ENCODE measurements at places on chromosomes 16 and 17.
A peak's percentile ranks its signal among the peaks of the same experiment; 100 is the strongest.

DNA sequence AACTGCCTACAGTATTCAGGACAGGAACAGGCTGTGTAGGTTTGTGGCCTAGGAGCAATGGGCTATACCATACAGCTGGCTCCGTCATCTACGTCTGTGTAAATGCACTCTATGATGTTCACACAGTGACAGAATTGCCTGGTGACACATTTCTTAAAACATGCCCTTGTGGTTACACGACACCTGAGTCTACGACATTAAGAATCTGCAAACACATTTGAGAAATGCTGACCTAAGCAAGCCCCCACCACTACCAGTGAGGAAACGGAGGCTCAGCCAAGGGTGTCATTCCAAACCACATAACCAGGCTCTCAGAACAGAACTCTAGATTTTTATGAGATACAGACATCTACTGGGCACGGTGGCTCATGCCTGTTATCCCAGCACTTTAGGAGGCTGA lies 23.5 kb downstream of the USP36 start:
- DNase-seq = peak; percentile 65

GRCh38 chr16:8641671-8642070 lies 20.2 kb downstream of the METTL22 start:
- DNase-seq = no peak

DNA sequence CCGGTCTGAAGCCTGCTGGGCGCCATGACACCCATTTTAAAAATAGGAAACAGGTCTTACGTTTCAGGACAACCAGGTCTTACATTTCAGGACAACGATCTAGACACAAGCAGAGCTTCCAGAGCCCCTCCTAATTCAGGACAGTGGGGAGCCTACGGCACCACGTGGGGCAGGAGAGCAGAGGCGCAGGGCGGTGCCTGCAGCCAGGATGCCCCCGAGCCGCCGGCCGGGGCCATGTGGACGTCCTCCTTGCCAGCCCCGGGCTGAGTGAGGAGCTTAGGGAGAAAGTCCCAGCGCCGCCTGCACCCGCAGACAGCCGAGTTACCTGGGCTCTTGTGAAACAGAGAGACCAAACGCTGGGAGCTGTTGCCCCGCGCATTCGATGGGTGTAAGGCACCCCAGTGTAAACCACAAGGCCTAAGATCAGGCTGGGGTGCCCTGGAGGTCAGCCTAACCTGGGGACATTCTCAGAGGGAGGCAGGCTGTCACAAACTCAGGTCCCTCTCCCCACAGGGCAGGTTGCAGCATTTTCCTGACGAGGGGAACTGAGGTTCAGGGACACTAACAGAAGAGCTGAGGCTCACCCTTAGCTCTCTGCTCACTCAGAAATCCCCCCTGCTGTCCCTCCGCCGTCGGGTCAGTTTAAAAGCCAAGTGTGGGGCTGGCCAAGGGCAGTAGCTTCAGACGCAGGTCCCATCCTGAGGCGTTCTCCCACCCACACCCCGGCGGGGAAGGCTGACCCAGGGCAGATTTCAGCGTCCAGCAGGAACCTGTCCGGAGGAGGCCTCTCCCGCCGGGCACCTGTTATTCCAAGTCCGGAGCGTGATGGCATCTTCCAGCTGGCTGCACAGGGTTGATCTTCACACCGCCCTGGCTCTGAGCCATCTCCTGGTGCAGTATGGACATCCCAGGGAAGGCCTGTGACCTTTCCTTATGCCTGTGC lies 1.8 kb upstream of the NOTUM start:
- DNase-seq = no peak

GRCh38 chr17:16969931-16970906 lies 1.7 kb downstream of the TNFRSF13B start:
- no peak for DNase-seq

GRCh38 chr16:84562174-84562815 lies 55.6 kb downstream of the COTL1 start:
- DNase-seq = no peak

DNA sequence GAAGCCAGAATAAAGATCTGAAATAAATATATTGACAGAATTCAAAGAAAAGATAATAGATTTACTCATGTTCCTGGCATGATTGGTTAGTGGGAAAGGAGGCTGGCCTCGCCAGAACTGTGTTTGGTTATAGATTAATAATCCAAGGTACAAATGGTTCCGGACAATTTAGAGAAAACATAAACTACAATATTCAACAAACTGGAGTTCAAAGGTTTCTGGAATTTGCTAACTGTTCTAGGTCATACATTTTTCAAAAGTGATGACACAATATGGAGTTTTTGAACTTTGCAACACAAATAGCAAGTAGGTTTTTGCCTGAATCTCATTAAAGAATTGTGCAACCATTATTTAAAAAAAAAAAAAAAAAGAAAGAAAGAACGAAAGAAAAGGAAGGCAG lies 251.7 kb upstream of the SALL1 start:
- DNase-seq = no peak

DNA sequence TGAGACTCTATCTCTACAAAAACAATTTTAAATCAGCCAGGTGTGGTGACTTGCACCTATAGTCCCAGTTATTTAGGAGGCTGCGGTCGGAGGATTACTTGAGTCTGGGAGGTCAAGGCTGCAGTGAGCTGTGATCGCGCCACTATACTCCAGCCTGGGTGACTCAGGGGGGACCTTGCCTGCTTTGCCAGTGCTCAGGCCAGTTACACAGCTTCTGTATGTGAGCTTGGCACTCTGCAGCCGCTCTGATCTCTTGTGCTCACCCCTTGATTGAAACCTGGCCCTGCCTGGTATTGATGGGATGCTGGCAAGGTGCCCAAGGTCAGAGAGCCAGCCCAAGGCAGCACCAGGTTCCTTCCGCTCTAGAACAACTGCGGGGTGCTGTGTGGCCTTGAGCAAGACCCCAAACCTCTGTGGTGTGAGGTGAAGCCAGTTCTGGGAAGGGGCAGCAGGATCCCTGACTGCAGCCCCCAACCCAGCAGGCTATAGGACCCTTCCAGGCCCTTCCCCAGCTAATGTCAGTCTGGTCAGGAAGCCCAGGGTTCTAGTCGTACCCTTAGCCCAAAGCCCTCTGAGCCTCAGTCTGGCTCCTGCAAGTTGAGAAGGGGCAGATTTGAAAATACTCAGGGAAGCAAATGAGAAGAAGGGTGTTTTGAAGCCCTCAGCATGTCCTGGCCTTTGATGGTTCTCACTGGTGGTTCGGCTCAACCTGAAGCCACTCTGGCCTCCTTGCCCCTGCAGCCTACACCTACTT lies 18.9 kb downstream of the MMP15 start:
- DNase-seq = no peak

GRCh38 chr16:968620-969019 lies 2.2 kb downstream of the LMF1 start:
- no peak for DNase-seq

GRCh38 chr16:53291757-53292392 lies 142.4 kb upstream of the RBL2 start:
- no peak for DNase-seq

- DNase-seq = peak; percentile 18
Observed at GRCh38 chr17:57294629-57295501, 38.5 kb downstream of the MSI2 start.

DNA sequence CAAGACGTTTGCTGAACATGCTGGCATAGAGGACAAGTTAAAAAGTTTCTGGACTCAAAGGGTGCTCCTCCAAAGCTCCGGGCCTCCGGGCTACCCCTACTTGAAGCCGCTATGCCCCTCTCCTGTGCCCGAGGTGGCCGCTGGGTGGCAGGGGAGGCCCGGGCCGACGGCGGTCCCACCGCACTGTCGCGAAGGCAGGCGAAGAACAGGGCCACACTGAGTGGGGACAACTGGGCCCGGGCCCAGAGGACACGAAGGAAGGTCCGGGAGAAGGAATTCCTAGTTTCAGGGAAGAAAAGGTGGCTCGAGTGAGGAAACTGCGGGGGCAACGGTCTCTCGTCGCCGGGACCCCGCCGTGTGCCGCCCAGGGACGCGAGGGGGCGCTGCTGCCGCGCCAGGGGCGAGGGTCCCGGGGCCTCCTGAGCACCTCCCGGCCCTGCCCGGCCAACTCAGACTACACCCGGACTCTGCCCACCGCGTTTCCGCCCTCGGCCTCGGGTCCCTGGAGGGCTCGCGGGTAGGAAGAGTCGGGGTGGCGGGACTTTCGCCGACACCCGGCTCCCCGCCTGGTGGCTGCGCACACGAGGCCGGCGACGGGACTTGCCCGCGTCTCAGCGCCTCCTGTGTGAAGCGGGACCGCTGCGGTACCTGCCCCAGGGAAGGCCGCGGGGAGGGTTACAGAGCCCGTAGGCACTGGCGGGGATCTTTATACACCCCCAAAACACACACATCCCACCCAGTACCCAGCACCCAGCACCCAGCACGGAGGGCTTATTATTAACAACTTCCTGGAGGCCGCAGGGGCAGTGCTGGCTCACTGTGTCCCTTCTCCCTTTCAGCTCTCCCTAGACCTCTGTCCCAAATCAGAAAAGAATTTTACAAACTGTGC lies 772 bp upstream of the CHCT1 start:
- DNase-seq = peak; percentile 59

DNA sequence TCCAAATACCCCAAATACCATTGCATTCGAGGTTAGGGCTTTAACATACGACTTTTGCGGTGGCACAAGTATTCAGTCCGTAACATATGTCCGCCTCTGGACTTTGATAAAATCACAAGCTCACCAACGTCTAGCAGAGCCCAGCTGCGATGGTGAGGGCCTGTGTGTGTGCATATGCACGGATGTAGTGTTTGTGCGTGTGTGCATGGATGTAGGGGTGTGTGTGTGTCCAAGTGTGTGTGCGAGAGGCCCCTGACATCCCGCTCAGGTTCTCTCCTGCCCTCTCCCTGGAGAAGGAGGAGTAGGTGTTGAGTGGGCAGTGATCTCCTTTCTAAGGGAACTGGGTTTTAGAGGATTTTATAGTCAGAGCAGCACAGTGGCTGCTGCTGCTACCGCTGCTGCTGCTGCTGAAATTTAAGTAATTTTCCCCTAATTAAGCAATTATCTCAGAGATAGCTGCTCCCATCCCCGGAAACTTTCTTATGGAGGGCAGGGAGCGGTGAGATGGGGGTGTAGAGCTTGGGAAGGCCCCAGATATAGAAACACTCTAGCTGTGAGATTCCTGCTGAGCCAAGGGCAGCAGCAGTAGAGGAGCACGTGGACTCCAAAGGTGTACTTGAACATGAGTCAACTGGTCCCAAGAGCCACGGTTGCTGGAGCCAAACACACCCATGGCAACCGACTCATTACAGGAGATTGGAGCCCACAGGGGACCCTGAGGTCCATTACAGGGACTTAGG lies 121.7 kb upstream of the SDK2 start:
- no peak for DNase-seq

GRCh38 chr16:67847064-67847861 lies at the start of gene CENPT:
Gene CENPT, minus strand, starts transcription at chr16:67847693. Its CDS starts 13,834 bp downstream, at chr16:67833859.
- peak; percentile 33 for DNase-seq

GRCh38 chr17:18185832-18186626 lies 2.4 kb downstream of the ALKBH5 start:
- DNase-seq = no peak

GRCh38 chr16:20918486-20919239 lies 18.1 kb downstream of the LYRM1 start:
- no peak for DNase-seq

DNA sequence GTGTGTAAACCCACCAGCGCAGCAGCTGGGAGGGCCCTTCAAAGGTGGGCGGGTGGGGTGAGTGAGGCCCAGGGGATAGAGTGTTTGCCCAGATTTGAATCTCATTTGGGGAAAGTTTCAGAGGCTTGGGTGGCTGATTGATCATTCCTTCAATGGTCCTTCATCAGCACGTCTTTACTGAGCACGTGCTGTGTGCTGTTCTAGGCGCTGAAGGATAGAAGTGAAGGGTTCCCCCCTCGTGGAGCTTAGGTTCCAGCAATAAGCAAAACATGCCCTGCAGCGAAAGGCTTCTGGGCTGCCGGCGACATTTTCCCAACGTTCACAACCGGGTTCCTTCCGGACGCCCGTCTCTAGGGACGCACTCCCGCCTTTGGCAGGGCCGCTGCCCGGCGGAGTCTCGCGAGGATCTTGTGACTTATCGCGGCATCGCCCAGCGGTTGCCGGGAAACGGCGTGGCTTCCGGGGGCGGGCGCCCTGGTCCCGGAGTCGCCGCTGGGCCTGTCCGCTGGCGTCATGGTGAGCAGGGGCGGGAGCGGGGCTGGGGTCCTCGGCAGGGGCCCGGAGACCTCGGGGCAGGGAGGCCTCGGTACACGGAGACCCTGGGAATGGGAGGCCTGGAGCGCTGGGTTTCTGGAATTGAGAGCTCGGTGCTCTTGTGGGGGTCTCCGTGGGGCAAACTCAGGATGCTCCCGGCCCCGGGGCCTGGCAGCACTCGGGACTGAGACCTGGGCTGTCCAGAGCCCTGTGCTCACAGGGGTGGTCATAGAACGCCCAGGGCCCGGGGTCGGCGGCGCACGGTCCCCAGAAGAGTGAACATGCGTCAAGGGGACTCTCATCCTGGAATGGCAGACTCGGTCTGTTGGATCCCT lies 3.2 kb upstream of the DBNDD1 start:
- peak; percentile 74 for DNase-seq

DNA sequence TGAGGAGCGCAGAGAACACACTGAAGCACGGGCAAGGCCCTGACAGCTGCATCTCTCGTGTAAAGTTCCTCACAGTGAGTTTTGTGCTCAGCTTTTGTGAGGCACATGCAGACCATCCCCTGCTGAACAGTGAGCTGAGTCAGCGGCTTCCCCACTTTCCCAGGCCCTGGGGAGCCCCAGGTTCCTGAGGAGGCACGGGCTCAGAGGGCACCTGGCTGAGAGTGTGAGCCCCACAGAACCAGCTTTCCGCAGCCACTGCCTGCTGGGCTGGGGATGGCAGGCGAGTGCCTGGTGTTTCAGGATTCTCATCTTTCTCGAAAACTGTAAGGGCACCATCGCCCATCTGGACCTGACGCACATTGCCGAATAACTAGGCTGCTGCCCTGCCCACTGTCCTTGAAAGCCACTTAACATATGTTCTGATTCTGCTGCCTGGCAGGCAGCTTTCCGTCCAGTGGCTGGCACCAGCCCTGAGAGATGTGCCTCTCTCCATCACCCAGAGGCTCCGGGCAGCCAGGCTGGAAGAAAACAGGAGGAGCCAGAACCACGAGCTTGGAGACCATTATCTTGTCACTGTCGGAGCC lies 266.7 kb upstream of the FOXF1 start:
- no peak for DNase-seq

DNA sequence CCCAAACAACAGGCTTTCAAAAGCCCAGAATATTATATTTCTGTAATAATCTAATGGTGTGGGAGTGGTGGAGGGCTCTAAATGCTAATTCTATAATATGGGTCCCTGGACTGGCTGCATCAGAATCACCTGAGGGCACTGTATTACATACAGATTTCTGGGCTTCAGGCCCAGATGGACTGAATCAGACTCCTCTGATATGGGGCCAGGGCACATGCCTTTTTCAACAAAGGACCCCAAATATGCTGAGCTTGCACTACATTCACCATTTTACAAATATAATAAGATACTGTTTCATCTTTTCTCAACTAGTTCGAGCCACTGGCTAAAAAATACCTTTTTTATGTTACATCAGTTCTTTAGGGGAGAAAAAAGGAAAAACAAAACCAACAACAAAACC lies 309.7 kb downstream of the MAP2K6 start:
- DNase-seq = no peak

DNA sequence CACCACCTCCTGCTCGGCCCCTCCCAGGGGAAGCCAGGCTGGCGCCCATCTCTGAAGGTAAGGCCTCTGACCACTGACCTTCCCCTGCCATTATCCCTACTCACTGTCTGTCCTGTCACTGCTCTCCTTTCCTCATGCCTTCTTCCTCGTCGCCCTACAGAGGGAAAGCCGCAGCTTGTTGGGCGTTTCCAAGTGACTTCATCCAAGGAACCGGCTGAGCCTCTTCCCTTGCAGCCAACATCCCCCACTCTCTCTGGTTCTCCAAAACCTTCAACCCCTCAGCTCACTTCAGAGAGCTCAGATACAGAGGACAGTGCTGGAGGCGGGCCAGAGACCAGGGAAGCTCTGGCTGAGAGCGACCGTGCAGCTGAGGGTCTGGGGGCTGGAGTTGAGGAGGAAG lies 3.0 kb downstream of the COA3 start:
- DNase-seq = no peak
